ENCODE measurements at places on chromosomes 4 and X.

DNA sequence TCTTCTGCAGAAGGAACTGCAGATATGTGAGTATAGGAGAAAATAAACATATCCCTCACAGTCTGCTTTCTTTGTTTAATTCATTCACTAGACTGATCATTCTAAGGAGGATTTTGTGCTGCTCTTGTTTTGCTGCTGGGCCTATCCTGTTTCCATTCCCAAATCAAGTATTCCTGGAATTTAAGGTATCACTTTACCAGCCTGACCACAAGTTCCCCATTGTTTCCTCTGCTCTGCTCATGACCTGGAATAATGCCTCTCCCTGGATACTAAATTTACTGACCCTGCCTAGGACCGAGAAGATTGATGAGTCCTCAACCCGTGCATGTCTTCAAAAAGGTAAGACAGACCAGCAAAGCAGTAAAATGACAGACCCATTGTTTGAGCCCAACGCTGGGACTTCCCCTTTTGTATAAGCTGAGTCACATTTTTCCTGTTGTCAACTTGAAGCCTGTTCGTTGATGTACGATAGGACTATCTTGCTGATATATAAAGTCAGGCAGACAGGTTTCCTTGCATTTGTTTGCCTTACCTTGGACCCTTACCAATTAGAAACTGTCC, 85.5 kb upstream of the TET2 start:
- no peak for DNase-seq

DNA sequence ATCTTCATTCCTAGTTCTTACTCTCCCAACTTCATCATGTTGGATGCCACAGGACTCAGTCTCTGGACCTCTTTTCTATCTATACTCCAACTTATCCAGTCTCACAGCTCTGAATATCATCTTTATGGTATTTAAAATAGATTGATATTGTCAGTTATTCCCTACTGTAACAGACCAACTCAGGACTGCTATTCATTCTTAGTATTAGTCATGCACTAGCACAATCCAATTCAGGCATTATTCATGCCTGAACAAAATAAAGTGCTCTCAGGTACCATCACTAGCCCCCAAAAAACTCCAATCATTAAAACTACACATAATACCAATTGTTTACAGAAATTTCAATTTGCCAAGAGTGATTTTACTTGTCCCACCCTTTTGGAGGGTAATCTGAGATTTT, 37.7 kb downstream of the FRYL start:
- DNase-seq, result no peak

GRCh38 chrX:111133389-111133788, 37.4 kb downstream of the PAK3 start:
- DNase-seq, result no peak

- DNase-seq, result no peak
Observed at GRCh38 chr4:57119054-57119651, 9.0 kb upstream of the IGFBP7 start.

DNA sequence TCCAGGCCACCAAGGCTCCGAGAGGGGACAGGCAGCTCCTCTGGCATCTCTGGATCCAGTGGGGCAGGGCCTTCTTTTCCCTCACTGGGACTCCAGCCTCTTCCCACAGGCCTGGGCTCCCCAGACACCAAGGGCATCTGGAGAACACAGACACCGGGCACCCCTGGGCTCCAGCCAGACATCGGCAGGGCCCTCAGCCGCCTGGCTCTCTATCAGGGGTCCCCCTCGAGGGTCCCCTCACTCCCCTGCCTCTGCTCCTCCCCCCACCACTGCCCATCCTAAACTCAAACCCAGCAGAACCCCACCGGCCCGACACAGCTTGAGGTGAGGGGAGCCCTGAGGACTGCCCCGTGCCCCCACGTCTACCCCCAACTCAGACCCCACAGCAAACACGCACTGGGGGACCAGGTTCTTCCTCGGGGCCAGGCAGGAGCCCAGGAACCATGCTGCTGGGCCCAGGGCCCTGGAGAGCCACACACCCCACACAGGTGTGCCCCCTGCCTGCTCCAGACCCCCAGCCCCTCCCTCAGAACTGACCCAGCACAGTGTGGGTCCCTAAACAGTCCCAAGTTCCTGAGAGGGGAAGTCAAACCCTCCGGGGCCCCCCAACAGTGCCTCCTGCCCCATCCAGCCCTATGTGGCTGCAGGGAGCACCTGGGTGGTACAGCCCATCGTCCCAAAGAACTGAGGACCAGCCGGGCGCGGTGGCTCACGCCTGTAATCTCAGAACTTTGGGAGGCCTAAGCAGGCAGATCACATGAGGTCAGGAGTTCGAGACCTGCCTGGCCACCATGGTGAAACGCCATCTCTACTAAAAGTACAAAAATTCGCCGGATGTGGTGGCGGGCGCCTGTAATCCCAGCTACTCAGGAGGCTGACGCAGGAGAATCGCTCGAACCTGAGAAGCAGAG, 86.8 kb downstream of the FAM53A start:
- no peak for DNase-seq

- DNase-seq, result no peak
Observed at GRCh38 chr4:144594471-144594986, 51.4 kb upstream of the HHIP start.
